Activated T-cell treated with anti-CD3 and anti-CD28 coated beads for 24 hours (primary cell): ENCODE measurements at places on chromosomes 1 and 21.
A peak's percentile ranks its signal among the peaks of the same experiment; 100 is the strongest.

DNA sequence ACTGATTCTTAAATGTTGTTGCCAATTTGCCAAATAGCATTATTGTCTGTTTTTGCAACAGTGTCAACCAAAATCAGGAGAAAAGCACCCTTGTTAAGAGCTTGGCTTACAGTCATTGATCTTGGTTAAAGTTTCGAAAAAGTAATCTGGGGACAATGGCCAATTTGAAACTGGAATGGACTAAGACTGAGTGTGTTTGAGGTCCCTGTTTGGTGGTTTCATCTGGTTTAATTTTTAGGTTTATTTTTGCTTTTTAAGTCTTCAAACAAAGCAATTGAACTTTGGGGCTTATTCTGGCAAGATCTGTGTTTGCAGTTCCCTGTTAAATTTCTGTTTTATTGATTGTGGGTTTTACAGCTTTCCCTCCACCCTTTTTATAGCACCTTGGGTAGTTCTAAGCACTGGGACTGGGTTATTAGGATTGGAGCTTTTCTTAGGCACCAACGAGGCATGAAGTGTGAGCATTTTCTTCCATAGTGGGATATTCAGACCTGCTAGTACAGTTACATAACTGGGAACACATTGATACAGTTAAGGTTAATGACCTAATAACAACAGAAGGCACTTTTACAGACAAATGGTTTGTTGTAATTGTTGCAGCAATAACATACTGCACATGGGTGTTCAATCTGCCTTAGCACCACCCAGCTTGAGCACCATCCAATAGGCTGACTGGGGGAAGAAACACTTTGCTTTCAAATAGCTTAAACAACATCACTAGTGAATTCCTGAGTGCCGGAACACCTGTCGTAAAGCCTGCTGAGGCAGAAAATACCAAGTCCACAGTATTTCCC is 40.6 kb upstream of the MAP10 start:
- no peak for DNase-seq

- DNase-seq, result no peak
These were observed 85.7 kb upstream of the ARTN start for GRCh38 chr1:43847882-43848281.

- DNase-seq, result no peak
These were observed 4.6 kb downstream of the TARBP1 start for GRCh38 chr1:234474375-234474774.

DNA sequence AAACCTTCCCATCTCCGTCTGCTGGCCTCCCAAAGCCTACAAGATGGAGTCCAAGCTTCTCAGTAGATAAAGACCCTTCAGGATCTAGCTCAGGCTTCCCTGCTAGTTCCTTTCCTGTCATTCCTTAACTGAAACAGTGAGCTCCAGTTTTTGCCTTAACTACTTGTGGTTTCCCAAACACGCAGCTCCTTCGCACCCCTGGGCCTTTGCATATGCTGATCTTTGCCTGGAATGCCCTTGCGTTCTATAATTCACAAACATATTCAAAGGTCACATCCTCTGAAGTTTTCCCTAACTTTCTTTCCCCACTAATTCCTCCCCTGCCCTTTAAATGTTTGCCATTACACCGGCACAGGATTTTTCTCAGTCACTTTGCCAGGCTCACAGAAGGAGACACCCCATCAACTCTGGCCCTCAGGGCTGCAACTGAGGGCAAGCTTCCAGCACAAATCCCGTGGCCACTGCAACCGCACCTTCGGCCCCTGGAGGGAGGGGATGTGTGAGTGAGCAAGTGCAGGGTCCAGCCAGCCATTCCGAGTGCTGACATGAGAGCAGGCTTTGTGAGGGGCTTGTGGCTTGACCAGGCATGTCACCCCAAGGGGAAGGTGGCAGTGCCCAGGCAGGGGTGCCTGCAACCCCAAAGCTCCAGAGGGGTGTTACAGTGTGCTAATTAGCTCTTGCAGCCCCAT is 41.3 kb downstream of the RAB3B start:
- no peak for DNase-seq

DNA sequence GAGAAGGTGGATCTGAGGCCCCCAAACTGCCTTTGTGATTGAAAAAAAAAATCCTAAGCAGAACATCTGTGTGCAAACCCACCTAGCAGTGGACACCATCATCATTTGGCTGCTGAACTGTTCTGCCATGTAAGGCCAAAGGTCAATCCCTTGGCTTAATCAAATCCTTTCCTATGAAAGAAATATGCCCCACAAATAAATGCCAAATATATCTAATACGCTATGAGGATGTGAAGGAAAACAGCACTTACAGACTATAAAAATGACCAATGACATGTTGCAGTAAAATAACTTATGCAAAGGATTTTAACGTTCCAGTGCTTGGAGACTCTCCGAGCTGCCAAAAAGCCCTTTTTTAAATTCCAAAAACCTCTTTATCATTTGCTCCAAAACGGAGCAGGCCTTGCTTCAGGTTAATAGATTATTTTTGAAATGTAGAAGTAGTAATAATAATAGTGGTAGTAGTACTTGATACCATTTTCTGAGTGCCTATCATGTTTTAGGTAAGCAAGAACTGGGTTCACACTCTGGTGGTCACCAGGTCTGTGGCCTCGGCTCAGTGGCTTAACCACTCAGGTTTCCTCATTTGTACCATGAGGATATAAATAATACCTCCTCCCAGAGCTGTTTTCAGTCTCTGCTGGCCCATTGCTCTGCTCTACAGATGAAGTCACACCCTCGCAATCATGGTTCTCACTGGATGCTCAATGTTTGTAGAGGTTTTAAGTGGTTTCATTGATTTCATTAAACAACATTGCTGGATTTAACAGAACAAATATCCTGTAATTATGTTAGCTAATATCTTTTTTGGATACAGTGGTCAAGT is 47.9 kb upstream of the EDEM3 start:
- no peak for DNase-seq

GRCh38 chr1:41566274-41566885 is 81.9 kb upstream of the EDN2 start:
- DNase-seq, result no peak

DNA sequence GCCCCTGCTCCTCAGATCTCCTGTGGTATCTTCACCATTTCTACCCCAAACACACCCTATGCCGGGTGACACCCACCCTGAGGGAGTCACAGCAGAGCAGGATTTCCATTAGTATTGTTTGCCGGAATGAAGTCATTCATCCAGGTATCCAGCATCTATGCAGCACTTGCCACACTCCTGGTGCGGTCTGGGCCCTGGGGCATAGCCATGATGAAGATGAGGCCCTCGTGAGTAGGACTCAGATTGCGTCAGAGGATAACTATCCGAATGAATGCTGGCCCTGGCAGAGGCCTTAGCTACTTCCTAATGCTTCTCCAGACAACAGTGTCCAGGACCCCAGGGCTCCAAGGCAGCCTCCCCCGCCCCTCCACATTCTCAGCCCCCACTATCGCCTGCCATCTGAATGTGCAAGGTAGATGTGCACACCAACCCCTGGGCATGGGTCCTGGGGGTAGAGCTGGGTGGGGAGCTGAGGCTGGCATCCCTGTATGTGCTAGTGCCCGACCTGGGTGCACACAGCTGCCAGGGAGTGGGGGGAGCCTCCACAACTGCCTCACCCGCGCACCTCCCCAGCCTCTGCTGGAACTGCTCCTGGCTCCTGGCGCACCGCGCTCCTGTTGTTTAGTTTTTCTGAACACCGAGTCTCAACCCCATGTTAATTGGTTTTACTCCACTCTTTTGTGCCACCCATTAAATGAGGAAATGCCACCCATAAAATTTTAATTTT is 25.5 kb upstream of the ZC3H12A start:
- DNase-seq, result no peak

DNA sequence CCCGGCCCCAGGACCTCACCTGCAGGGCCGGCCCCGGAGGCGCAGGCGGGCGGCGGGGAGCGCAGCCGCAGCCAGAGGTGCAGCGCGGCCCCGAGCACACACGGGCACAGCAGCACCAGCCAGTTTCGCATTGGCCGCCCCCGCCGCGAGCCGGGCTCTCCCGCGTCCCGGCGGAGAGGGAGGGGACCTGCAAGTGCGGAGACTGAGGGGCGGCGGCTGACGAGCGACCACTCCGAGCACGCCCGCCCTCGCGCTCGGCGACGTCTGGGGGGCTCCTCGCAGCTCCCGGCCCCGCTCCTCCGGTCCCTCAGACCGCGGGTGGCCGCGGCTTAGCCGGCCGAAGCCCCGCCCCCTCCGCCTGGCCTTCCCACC is at the start of gene B3GALNT2:
B3GALNT2 (minus strand) TSS at position 331 of the 372 bp plus-strand sequence; CDS start at position 131, 200 bp downstream.
- DNase-seq, result no peak

- DNase-seq, result peak; percentile 29
These were observed 108.7 kb downstream of the TSEN15 start for GRCh38 chr1:184160236-184160635.

- no peak for DNase-seq
These were observed 28.5 kb upstream of the PTGS2 start for GRCh38 chr1:186708694-186709097.

DNA sequence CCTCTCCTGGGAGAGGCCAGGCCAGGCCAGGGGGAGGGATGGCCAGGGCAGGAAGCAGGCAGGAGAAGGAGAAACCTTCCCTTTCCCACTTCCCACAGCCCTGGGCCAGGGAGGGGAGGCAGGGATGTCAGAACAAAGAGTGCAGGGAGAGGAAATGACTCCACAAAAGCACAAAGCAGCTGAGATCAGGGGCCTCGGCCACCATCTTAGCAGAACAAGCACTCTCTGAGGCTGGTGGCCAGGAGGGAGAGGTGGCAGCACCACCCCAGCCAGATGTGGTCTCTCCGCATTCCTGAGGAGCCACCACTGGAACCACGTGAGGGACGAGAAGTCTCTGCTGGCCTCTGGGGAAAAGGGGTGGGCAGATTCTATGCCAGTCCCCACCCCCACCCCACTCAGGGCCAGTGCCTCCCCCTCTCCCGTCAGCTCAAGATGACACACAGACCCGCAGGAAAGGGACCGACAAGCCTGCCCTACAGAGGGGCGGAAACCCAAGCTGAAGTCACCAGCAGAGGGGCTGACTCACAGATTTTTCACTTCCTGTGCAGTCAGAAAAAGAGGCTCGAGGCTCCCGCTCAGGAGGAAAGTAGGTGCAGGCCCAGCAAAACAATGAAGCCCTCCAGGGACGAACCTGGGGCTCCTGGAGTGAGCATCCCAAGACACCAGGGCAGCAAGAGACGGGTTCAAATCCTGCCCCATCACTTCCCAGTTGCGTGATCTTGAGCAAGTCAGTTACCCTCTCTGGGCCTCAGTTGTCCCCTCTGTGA is 24.1 kb upstream of the ALDH4A1 start:
- DNase-seq, result peak; percentile 82

- DNase-seq, result no peak
These were observed 18.7 kb upstream of the NBL1 start for GRCh38 chr1:19625291-19625937.

GRCh38 chr21:34693192-34693810 is 24.5 kb downstream of the CLIC6 start:
- peak; percentile 33 for DNase-seq

DNA sequence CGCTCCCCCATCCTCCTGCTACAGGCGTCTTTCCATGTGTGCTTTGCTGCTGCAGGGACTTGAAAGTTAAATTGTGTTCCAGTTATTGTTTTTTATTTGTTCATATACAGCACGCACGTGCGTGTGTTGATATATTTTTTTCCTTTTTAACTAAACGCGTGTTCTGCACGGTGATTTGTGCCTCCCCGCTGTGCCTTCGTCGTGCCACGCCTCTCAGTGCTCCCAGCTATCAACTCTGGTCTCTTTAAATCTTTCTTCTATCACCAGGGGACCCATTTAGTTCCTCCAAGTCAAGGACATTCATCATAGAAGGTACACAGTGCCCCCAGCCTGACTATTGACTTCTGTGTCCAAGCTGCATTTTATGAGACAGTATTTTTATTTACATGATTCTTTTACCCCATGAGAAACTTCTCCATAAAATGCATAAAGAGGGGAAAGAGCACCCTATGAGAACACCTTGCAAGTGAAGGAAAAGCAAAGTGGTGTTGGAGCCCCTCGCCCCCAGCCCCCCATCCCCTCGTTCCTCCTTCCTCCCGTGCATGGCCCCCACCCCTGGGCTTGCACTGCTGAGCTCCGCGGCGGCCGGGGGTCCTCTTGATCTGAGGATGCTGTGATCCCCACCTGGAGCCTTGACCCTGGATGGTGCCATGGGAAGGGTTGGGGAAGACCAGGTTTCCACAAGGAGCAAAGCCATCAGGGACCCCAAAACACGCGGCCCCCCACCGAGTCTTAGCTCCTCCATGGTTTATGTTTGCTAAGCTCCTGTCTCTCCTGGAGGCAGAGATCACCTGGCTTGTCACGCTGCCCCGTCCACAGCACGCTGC is 45.5 kb downstream of the KCNAB2 start:
- no peak for DNase-seq

GRCh38 chr1:246020211-246020954 is 486.7 kb downstream of the SMYD3 start:
- no peak for DNase-seq

DNA sequence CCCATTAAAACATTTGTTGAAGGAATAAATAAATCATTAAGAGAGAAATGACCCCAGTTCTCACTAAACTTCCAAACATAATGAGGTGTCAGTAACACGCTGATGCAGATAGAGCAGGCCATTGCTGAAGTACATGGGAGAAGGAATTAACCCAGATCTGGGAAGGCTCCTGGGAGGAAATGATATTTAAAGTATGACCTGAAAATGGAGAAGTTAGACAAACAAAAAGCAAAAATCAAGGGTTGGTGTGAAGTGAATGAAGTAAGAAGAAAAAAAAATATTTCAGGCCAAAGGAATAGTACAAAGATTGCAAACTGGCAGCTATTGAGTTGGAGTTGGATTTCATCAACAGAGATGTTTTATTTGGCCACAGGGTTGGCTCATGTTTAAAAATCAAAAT is 71.4 kb downstream of the RGS2 start:
- DNase-seq, result no peak

- DNase-seq, result no peak
These were observed 519.2 kb upstream of the ZP4 start for GRCh38 chr1:238409932-238410331.

- no peak for DNase-seq
These were observed 87.8 kb downstream of the ADCY10 start for GRCh38 chr1:167826127-167826526.

DNA sequence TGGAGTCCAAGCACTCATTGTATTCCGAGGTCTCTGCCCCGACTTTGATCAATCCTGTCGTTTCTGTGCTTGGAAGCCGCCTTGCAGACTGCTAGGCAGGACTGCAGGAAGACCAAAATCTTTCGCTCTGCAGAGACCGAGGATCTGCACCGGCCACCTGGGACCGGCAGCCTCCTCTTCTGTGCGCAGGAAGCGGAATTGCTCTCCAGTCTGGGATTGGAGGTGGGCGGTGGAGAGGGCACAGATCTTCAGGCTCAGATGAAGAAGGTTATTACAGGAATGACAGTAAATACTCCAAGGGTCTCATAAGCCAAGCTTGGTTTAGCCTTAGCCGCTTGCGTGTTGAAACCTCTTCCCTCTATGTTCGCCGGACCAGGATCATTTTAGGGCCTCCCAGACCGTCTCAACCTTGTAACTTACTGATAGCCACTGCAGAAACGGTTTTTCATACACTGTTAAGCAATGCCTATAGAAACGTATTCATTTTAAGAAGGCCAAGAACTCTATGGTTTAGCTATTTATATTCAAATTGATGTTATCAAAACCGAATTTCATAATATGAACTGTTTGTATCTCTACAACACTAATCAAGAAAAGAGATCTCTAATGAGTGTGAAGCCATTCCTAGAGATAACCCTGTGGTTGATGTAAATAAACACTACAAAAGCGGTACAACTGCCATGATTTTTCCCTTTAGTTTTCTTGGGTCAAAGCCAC is 1.1 kb downstream of the MIA3 start:
- peak; percentile 10 for DNase-seq

GRCh38 chr1:203592156-203592555 is 34.5 kb upstream of the ATP2B4 start:
- DNase-seq, result no peak
